ENCODE measurements at places on chromosomes 6 and 20.

GRCh38 chr6:5078121-5078669 lies 6.9 kb upstream of the PPP1R3G start:
- DNase-seq = no peak

DNA sequence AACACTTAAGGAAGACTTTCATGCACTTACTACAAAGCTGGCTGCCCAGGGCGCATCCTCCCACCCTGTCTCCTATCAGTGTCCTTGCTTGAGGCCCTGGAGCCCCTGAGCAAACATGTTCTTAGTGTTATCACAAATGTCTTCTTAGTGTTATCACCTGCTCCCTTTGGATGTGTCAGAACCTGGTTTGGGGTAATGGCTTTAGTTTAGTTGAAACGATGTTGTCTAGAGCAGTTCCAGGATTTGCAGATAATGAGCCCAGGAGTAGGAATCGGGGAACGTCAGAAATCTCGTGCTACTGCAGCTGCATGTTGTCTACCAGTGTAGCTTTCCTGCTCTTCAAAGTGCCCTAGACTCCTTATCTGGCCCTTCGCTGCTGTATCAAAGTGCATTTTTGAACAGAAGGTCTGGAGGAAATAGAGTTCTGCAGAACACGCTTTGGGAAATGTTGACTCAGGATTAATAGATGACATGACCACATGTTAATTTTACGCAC lies 69.6 kb downstream of the PHACTR2 start:
- DNase-seq = no peak

GRCh38 chr6:83509441-83509840 lies 2.9 kb upstream of the PRSS35 start:
- DNase-seq = no peak

DNA sequence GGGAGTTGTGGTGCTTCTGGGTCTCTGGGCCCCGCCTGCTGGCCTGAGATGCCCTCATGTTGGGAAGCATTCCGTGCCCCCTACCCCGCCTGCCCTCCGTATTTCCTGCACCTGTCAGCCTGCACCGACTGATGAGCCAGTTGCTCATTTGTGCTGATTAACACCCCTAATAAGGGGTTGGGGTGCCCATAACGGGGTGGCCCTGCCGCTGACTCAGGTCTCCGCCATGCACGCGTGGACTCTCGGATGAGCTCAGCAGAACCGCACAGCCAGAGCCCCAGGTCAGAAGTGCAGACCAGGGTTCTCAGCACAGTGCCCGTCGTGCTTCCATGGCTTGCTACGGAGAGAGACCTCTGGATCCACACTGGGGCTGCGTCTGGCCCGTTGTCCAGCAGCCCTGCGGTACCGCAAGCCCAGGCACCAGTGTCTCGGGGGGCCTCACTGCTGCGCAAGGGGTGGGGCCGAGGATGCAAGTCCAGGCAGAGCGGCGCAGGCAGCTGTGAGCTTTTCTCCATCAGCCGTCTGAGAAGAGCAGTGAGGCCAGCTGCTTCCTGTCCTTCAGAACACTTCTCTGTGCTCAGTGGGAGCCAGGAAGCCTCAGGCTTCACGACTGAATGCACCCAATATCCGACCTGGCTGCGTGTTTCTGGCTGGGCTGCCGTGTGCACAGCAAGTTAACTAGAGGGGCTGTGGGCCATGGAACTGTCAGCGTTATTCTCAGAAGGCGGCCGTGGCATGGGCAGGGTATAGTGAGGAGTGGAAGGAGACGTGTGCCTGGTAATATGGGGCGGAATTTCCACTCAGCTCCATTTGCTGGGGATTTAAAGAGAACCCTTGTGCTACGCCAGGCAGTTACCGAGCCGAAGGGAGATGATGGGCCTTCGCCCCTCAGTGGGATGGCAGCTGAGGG lies 18.6 kb downstream of the MTG2 start:
- no peak for DNase-seq

DNA sequence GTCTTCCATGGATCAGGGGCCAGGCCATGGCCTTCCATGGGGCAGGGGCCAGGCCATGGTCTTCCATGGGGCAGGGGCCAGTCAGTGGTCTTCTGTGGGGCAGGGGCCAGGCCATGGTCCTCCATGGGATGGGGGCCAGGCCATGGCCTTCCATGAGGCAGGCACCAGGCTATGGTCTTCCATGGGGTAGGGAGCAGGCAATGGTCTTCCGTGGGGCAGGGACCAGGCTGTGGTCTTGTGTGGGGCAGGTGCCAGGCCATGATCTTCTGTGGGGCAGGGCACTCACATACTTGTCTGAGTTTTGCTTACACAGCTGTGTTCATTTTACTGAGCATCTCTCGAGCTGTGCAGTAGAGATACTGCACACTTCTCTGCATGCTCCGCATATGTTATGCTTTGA lies 57.3 kb upstream of the THBS2 start:
- DNase-seq = no peak

GRCh38 chr20:45842169-45842812 lies 8.7 kb downstream of the SNX21 start:
- DNase-seq = no peak

GRCh38 chr6:143196525-143197225 lies 136.0 kb downstream of the AIG1 start:
- DNase-seq = no peak

DNA sequence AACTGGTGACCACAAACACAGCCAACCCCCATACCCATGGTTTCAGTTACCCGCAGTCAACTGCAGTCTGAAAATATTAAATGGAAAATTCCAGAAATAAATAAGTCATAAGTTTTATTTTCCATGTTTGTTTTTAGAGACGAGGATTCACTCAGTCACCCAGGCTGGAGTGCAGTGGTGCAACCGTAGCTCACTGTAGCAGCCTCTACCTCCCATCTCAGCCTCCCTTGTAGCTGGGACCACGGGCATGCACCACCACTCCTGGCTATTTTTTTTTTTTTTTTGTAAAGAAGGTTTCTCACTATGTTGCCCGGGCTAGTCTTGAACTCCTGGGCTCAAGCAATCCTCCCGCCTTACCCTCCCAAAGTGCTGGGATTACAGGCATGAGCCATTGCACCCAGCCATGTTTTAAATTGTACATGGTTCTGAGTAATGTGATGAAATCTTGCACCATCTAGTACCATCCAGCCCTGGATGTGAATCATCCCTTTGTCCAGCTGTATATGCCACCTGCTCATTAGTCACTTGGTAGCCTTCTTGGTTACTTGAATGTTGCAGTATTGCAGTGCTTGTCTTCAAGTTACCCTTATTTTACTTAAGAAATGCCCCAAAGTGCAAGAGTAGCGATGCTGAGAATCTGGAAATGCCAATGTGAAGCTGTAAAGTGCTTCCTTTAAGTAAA lies 14.5 kb downstream of the CSNK2A1 start:
- DNase-seq = peak; percentile 50

- peak; percentile 46 for DNase-seq
These were observed 15.0 kb downstream of the RNF114 start for GRCh38 chr20:49951151-49951550.

DNA sequence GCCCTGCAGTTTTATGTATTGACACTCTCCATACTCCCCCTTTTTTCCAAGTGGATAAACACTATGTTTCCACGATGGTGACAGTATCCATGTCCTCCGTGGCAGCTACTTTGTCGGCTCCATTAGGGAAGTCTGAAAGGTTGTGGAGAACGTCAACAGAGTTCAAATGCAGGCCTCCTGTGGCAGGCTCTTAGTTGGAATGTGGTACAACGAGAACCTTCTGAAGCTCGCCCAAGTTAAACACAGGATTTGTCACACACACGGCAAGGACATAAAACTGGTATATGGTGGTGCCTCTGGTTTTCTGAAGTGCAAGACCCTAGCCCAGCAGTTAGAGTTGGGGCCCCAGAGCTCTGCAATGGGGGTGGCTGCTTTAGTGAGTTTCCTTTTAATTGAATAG lies 187.0 kb upstream of the TAB2 start:
- DNase-seq = no peak

GRCh38 chr20:1831606-1832005 lies 63.6 kb upstream of the SIRPA start:
- DNase-seq = no peak

DNA sequence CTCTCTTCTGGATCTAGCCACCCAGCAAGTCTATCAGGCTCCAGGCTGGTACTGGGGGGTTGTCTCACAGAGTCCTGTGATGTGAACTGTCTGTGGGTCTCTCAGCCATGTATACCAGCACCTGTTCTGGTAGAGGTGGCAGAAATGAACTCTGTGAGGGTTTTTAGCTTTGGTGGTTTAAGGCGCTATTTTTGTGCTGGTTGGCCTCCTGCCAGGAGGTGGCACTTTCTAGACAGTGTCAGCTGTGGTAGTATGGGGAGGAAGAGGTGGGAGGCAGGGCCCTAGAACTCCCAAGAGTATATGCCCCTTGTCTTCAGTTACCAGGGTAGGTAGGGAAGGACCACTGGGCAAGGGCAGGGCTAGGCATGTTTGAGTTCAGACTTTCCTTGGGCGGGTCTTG lies 75.8 kb downstream of the SNAP91 start:
- DNase-seq = no peak

Measured in activated CD4-positive, alpha-beta T cell treated with anti-CD3 and anti-CD28 coated beads, Interleukin-2, Interleukin-6, amounts not matched to agents 100 ng/mL and 50 ng/mL, durations not matched to agents 16 hours and 8 hours (primary cell).